ENCODE measurements at places on chromosomes 3 and 15.

GRCh38 chr3:56928379-56929068 is 126.8 kb upstream of the ARHGEF3 start:
- DNase-seq: no peak

GRCh38 chr3:194936659-194937058 is 251.0 kb downstream of the FAM43A start:
- no peak for DNase-seq

DNA sequence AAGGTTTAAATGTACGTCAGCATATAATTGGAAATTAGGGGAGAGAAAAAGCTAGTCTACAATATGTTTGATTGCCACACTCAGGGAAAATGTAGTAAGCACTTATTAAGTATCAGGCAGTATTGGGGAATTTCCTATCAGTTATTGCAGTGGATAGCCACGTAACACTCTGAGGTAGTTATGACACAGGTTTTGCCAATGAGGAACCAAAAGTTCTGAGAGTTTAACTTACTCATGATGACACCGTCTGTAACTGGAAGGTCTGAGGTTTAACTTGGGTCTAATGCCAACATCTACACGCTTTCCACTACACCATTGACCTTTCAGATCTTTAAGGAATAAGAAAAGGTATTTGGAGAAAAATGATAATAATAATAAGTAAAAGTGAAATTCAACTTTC is 89.5 kb downstream of the ZMAT3 start:
- DNase-seq: no peak

GRCh38 chr3:37183976-37184375 is 9.6 kb upstream of the LRRFIP2 start:
- DNase-seq: no peak

DNA sequence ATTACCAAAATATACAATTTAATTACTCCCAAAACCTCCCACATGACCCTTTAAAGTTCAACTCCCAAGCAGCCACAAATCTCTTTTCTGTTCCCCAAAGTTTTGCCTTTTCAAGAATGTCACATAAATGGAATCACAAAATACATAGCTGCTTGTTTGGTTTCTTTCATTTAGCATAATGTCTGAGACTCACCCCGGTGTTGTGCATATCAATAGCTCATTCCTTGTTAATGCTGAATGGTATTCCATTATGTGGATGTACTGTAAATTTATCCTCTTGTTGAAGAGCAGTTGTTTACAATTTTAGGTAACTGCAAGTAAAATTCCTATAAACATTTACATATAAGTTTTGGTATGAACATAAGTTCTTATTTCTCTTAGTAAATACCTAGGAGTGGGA is 15.5 kb downstream of the NAA50 start:
- DNase-seq: no peak

GRCh38 chr15:29233566-29233965 is 36.1 kb downstream of the NSMCE3 start:
- DNase-seq: no peak

DNA sequence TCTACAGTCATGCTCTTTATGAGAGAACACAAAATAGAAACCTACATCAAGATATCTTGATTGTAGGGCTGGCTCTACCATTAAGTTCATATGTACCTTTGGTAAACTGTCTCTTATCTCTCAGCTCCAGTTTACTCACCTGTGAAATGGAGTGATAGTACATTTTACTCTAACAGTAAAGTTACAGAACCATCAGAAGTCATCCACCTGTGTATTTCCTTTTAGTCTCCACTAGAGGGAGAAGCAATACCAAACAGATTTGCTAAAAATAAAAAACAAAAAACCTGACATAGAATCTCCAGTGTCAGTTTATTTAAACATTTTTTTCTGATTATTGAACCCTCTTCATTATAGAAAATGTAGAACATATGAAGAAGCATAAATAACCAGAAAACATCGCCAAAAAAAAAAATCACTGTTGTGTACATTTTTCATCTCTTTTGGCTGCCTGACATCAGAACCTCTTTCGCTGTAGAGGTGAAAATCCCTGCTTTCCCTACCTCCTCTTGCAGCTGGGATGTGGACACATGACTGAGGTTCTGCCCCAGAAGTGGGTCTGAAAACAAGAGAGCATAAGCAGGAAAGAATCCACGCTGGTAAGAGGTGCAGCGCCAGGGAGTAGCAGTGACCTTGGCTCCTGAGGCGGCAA is 48.7 kb upstream of the WDR72 start:
- DNase-seq: no peak
